Fibroblast of lung (primary cell): ENCODE measurements at places on chromosomes 6 and 20.

- no peak for DNase-seq
Measured at GRCh38 chr6:106347219-106347618, 13.3 kb upstream of the CRYBG1 start.

DNA sequence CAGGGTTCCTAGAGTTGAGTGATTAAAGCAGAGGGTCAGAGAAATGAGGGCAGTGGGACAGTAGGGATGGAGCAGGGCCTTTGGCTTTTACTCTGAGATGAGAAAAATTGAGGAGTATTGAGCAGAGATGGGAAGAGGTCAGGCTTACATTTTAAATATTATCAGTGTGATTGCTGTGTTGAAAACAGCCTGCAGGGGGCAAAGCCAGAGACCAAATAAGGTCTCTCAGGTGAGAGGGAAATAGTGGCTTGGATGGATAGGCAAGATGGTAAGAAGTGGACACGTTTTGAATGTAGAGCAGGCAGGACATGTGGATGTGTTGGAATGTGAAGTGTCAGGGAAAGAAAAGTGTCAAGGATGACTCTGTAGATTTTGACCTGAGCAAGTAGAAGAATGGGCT lies 105.0 kb upstream of the MAP3K7 start:
- no peak for DNase-seq

DNA sequence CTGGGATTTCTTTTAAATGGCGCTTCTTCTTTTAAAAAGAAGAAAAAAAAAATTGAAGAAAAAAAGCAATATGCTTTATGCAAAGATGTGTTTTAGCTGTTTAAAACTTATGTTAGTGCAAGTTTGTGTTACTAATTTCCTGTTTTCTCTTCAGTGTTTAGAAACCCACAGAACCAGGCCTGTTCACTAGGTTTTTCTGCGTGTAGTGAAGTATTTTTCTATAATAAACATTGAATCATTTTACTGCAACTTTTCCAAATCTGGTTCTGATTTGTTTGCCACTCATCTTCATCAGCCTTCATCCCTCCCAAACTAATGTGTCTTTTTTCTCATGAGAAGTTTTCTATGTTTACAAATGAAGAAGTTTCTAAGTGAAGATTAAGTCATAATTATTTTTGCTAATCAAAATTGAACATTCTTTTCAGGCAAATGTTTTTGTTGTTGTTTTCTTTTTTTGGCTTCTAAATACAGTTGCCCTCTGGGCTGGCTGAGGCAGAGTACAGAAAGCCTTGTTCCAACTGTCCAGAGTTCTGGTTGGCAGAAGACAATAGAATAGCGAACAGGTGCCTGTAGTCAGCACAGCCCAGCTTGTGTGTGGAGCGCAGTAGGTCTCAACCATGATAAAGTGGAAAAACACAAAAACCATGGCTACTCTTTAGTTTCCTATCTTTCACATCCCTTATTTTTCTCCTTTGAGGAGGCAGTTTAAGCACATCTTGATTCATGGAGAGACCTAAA lies 14.5 kb downstream of the ZNF76 start:
- no peak for DNase-seq

DNA sequence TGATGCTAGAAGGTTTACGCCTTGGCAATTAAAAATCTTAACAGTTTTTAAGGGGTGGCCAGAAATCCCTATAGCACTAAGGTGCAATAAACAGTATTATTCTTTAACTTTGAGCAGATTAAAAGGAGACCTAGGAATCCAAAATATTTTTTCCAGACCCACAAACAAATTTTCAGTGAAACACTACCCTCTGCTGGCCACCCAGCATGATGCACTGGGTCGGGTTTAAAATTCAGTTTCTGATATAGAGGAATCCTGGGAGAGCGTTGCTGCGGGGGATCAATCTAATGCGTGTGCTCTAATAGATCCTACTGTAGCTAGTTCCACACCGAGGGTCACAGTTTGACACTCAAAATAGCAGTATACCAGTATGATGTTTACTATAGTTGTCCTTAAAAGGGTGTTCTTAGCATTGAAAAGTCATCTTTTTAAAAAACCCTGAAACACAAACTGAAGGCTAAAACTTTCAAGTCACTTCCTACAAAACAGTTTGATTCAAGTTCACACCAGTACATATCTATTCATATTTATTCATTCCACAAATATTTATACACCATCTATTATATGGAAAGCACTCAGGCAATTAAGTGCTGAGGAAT lies 10.2 kb downstream of the UBE3D start:
- DNase-seq: peak; percentile 62

- DNase-seq: peak; percentile 16
Measured at GRCh38 chr20:3165473-3166337, 6.0 kb upstream of the FASTKD5 start.

GRCh38 chr6:166567107-166567506 lies 19.4 kb downstream of the RAMACL start:
- DNase-seq: peak; percentile 98

- DNase-seq: no peak
Measured at GRCh38 chr20:35866418-35867202, 87.7 kb downstream of the SCAND1 start.

DNA sequence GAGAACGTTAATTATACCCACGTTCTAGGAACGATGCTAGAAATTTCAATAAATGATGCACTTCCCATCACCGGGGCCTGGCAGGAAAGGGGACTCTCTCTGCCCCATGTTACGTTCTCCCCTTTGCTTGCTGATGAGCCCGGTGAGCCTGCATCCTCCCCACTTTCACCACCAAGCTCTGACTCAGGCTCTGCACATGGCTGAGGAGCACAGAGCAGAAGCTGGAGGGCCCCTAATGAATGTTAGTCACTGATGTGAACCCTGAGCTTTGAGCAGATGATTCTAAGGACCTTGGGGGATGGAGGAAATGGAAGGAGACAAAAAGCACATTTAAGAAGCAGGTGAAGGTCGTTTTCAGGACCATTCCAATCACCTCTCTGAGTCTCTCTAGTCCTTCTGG lies 468.2 kb upstream of the ARID1B start:
- DNase-seq: no peak

DNA sequence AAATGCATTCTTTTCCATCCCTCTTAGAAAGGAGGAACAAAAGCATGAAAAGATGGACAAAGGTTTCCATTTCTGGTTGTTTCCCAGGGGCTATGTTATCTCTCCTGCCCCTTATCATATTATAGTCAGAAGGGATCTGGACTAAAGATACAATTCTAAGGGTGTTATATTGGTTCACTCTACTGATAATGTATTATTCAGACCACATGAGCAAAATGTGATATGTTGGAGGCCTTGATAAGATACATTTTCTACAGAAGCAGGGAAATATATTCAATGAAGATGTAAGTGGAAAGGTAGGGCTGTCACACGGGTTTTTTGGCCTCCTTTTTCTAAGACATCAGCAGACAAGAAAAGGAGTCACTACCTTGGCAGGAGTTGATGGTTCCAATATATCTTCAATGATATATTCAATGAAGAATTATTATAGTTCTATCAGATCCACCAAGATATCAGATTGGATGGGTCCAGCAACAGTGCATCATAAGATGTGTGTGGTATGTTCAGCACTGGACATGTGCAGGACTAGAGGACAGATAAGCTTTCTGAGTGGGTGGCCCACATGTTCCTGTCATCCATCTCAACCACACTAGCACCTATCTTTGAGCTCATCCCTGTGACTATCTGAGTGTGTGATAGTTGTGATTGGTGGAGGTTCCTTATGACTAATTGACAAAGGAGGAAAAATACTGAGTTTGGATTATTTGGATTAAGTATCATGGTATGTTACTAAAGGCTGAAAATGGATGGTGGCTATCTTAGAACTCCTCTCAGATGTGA lies 5.7 kb upstream of the ZKSCAN3 start:
- DNase-seq: no peak

GRCh38 chr6:155388591-155388990 lies 67.0 kb downstream of the NOX3 start:
- no peak for DNase-seq

GRCh38 chr20:8476021-8476420 lies 344.0 kb downstream of the PLCB1 start:
- DNase-seq: no peak

GRCh38 chr6:17281100-17281496 lies at the start of gene RBM24:
TSS of gene RBM24 (plus strand) at chr6:17281361. CDS start at chr6:17281582, 221 bp downstream.
- peak; percentile 80 for DNase-seq

DNA sequence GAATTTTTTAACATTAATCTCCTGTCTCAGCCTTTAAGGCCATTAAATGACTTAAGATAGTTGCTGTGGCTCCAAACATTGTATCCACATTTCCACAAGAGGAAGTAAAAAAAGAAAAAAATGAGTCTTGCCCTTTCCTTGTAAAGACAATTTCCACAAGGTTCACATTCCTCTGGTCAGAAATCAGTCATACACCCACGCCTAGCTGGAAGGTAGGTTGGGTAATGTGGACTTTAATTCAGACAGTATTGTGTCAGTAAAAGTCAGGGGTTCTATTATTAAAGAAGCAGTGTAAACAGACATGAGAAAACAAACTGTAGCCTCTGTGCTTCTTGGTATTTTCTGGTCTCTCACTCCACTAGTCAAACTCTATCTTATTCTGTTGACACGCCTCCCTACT lies 682.0 kb downstream of the GRIK2 start:
- DNase-seq: peak; percentile 27

- DNase-seq: no peak
Measured at GRCh38 chr6:167409694-167410093, 84.8 kb downstream of the TTLL2 start.

- DNase-seq: no peak
Measured at GRCh38 chr6:30656513-30656912, 9.6 kb downstream of the C6orf136 start.

DNA sequence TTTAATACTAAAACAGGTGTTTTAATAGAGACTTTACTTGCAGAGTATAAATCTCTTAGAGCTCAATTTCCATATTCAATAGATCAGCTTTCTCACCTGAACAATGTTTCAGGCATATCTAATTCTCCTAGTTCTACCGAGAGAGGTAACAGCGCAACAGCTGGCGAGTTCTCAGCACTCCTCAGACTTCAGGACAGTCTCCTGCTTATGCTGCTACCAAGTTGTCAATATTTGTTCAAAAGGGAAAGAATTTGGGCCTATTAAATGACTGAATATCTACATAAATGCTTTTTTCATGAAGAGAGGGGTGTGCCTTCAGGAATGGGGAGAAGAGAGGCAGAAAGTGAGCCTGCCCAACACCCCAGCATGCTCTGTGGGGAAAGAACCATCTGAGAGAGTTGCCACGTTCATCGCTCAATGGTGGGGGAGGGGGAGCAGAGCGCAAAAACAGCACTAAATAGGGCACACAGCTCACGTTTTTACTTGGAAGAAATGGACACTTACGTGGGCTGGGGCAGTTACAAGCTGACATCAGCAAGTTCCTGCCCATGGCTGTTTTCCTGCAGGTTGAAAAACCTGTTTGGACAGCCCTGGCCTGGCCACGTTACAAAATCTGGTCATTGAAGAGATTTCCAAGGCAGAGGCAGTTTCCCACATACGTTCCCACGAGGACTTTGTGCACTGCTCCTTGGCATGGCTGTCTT lies 38.0 kb downstream of the EZR start:
- DNase-seq: no peak

GRCh38 chr20:50278684-50279531 lies 88.3 kb downstream of the CEBPB start:
- DNase-seq: peak; percentile 54

DNA sequence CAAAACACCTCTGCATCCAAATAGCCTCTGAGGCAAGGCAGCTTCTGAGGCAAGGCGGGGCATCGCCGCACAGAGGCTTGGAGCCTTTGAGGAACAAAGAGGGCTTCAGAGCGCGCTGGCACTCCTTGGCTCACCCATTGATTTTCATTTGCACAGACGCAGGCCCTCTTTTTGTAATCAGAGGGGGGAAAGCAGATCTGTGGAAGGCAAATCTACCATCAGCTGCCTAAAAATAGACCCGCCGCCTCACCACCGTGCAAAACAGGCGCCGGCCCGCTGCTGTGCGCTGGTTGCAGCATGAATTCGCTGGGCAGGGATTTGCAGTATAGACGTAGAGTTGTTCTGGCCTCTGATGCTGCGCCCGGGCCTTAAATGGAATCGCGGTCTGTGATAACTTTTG lies 69.9 kb upstream of the STMND1 start:
- peak; percentile 45 for DNase-seq

- DNase-seq: no peak
Measured at GRCh38 chr6:107435798-107436197, 23.6 kb downstream of the PDSS2 start.

DNA sequence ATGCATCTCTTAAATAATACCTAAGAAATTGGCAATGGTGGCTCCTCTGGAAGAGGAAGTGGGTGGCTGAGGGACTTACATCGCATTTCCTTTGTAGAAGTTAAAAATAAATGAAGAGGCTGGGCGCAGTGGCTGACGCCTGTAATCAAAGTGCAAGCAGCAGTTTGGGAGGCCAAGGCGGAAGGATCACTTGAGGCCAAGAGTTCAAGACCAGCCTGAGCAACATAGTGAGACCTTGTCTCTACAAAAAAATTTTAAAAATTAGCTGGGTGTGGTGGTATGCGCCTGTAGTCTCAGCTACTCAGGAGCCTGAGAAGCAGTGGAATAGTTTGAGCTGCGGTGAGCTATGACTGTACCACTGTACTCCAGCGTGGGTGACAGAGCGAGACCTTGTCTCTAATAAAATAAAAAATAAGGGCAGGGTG lies 12.2 kb upstream of the NCOA3 start:
- DNase-seq: no peak

GRCh38 chr20:11941593-11942246 lies 24.0 kb downstream of the BTBD3 start:
- no peak for DNase-seq

DNA sequence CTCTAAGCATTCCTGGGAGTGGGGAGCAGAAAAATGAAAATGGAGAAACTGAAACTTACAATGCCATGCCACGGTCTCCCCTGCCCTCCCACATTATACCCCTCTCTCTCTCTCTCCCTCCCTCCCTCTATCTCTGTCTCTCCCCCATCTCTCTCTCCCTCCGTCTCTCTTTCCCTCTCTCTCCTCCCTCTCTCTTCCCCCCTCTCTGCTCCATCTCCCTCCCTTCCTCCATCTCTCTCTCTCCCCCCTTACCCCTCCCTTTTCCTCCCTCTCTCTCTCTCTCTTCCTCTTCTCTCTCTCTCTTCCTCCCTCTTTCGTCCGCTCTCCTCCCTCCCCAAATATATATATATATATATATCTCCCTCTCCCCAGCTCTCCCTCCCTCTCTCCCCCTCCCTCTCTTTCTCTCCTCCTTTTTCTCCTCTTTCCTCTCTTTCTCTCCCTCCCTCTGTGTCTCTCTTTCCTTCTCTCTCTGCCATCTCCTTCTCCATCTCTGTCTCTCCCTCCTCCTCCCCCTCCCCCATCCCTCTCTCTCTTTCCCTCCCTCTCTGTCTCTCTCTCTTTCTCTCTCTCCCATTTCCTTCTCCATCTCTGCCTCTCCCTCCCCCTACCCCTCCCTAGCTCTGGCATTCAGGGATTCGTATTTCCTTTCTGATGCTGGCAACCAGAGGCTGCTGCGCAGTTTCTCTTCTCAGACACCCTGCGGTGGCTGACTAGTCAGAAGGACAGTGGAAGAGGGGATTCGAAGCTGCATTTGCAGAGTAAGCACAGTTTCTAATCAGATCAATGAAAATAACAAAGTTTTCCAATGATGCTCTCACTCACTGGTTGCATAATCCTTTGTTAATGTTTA lies 13.9 kb upstream of the VAPB start:
- DNase-seq: peak; percentile 69

- no peak for DNase-seq
Measured at GRCh38 chr6:47070461-47070860, 28.3 kb upstream of the ADGRF1 start.
